ENCODE measurements at places on chromosomes 1 and 21. TPM values are rescaled to one million over a fixed set of nuclear protein-coding genes. Genes with fewer than 3 reads are reported as not detected.

The FCRL5 gene
- total RNA-seq: 0.61 TPM

The GNG12 gene
- total RNA-seq: 54.6 TPM

The OR2AK2 gene
- not detected for total RNA-seq

The CTXND2 gene
- not detected for total RNA-seq

The S100A7A gene
- total RNA-seq: not detected

The ESPN gene
- 12.2 TPM for total RNA-seq

The LAPTM5 gene
- total RNA-seq: 175 TPM

The CD101 gene
- total RNA-seq: 3.1 TPM

The KLHDC7A gene
- 5.6 TPM for total RNA-seq

- H3K4me3 ChIP-seq: no peak overlapping the region
- H3K27ac ChIP-seq: no peak overlapping the region
- no peaks in the 10 kb centered on the region for H3K36me3 ChIP-seq
Observed at GRCh38 chr1:235015291-235015985, 113.2 kb downstream of the TOMM20 start.

GRCh38 chr1:83769072-83769471, 229.9 kb downstream of the TTLL7 start:
- no peak overlapping the region for H3K4me3 ChIP-seq
- no peak overlapping the region for H3K27ac ChIP-seq
- no peaks in the 10 kb centered on the region for H3K36me3 ChIP-seq
- no peaks in the 10 kb centered on the region for H3K4me1 ChIP-seq
- no peaks in the 10 kb centered on the region for H3K27me3 ChIP-seq

DNA sequence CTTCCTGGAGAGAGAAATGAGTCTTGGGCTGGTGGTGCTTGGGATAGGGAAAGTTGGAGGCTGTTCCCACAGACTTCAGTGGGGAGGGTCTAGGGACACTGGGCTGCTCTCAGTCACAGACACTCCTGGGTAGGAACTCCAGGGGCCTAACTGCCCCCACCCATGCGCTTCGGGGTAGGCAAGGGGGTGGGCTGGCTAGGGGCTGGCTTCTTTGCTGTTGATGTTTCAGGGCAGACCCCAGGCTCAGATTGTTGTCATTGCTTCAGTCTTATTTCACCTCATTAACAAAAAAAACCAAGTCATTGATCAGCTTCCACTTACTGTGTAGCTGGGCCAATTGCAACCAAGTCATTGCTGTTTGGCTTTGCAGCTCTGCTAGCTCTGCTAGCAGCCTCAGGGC, 160.1 kb upstream of the CSF3R start:
- no peak for DNase-seq
- no peaks in the 10 kb centered on the region for H3K4me1 ChIP-seq
- no peaks in the 10 kb centered on the region for H3K27me3 ChIP-seq
- no peak overlapping the region for H3K27ac ChIP-seq

- peaks cover 7% of the 10 kb centered on the region for H3K4me1 ChIP-seq
- no peaks in the 10 kb centered on the region for H3K36me3 ChIP-seq
- H3K27me3 ChIP-seq: no peaks in the 10 kb centered on the region
- H3K4me3 ChIP-seq: no peak overlapping the region
- DNase-seq: no peak
- H3K27ac ChIP-seq: no peak overlapping the region
Observed at GRCh38 chr1:85448358-85448757, 16.6 kb downstream of the DDAH1 start.

GRCh38 chr1:240687820-240688219, 75.9 kb upstream of the GREM2 start:
- H3K4me1 ChIP-seq: no peaks in the 10 kb centered on the region
- no peak overlapping the region for H3K4me3 ChIP-seq
- DNase-seq: no peak

GRCh38 chr1:201888282-201889089, at the start of gene SHISA4:
TSS of gene SHISA4 (plus strand) at chr1:201888898. CDS start at chr1:201888995, 97 bp downstream.
- peaks cover 36% of the 10 kb centered on the region for H3K4me1 ChIP-seq
- H3K4me3 ChIP-seq: peak within 1 kb of the TSS; percentile 63
- no peaks in the 10 kb centered on the region for H3K27me3 ChIP-seq
- no peaks in the 10 kb centered on the region for H3K36me3 ChIP-seq

DNA sequence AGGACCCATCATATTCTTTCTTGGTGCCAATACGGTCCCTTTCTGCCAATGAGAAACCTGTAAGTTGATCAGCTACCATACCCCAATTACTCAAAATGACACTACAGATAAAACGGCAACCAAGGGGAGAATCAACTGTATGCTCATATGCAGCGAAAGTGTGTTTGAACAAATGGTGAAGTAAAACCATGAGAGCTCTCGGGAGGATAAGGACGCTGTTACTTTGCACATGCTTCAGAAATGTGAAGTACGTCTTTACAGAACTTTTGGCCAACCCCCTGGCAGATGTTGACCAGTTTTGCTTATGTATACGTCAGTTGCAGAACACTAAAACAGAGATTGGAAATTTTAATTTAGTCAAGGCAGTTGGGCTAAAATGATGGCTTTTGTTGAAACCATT, 79.6 kb downstream of the PROX1 start:
- H3K36me3 ChIP-seq: no peaks in the 10 kb centered on the region
- no peak overlapping the region for H3K4me3 ChIP-seq
- H3K27ac ChIP-seq: no peak overlapping the region
- no peak for DNase-seq

- no peaks in the 10 kb centered on the region for H3K27me3 ChIP-seq
- no peak overlapping the region for H3K4me3 ChIP-seq
- H3K4me1 ChIP-seq: peaks cover 45% of the 10 kb centered on the region
- no peaks in the 10 kb centered on the region for H3K36me3 ChIP-seq
Observed at GRCh38 chr1:42946120-42946898, 12.4 kb downstream of the SLC2A1 start.

GRCh38 chr1:100461222-100461621, 76.7 kb upstream of the GPR88 start:
- DNase-seq: no peak
- H3K4me1 ChIP-seq: peaks cover 8% of the 10 kb centered on the region
- no peaks in the 10 kb centered on the region for H3K36me3 ChIP-seq
- no peak overlapping the region for H3K4me3 ChIP-seq
- H3K27me3 ChIP-seq: no peaks in the 10 kb centered on the region
- no peak overlapping the region for H3K27ac ChIP-seq

DNA sequence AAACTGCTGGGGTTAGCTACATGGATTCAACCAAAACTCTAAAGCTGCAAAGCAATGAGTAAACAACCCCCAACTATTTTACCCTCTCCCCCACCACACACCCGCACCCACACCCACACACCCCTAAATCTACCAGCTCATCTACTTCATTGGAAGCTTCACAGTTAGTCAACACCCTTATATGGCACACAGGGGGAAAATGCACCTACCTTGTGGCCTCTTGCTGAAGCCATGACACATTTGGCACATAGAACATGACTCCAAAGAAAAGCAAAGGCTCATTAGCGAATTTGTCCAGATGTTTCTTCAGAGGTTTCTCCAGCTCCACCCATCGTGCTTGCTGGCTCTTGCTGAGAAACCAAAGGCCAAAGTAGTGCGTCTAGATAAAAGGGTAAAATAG, 99.8 kb downstream of the PTPN14 start:
- H3K27ac ChIP-seq: no peak overlapping the region
- no peaks in the 10 kb centered on the region for H3K4me1 ChIP-seq
- no peaks in the 10 kb centered on the region for H3K36me3 ChIP-seq
- DNase-seq: no peak

DNA sequence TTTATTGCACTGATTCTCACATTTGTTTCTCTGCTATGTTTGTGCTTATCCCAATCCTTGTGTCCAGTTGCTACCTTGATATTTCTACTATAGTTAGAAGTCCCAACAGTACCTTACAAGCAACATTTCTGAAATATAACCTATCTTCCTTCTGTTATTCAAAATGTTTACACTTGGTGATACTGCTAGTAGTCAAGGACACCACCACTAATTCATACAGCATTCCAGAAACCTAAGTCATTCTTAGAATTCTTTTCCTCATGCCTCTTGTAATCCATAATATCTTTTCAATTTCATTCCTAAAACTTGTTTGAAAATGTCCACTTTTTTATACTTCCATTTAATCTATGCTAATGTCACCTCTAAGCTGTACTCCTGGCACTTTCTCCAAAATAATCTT, 2132.1 kb downstream of the NCAM2 start:
- H3K4me1 ChIP-seq: no peaks in the 10 kb centered on the region
- H3K4me3 ChIP-seq: no peak overlapping the region
- no peak overlapping the region for H3K27ac ChIP-seq
- DNase-seq: no peak

- peak; percentile 74 for DNase-seq
- H3K4me1 ChIP-seq: peaks cover 57% of the 10 kb centered on the region
- H3K36me3 ChIP-seq: peaks cover 20% of the 10 kb centered on the region
- peak overlapping the region; percentile 1 for H3K4me3 ChIP-seq
- H3K27ac ChIP-seq: peak overlapping the region; percentile 85
Observed at GRCh38 chr1:208219659-208220282, 24.4 kb downstream of the PLXNA2 start.

GRCh38 chr1:4591926-4592325, 62.5 kb upstream of the AJAP1 start:
- H3K27ac ChIP-seq: no peak overlapping the region
- no peaks in the 10 kb centered on the region for H3K36me3 ChIP-seq
- no peaks in the 10 kb centered on the region for H3K4me1 ChIP-seq
- no peak overlapping the region for H3K4me3 ChIP-seq
- no peak for DNase-seq

DNA sequence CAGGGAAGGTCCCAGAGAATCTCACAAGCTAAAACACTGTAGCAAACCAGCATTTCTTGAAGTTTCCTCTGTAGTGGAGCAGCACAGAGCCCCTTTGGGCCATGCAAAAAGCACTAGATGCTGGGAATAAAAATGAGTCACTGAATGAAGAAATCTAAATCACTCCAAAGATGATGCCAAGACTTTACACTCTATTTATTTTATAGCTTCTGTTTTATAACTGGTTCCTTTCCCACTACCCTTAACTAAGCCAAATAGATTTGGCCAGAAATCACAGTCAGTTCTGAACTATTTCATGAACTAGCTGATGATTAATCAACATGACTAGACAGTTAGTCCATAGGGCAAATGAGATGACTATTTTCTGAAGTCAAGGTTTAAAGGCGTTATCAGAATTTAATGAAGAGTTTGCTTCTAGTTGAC, 89.5 kb downstream of the SCMH1 start:
- no peaks in the 10 kb centered on the region for H3K27me3 ChIP-seq
- DNase-seq: no peak
- H3K4me3 ChIP-seq: no peak overlapping the region
- H3K27ac ChIP-seq: no peak overlapping the region
- H3K36me3 ChIP-seq: no peaks in the 10 kb centered on the region
- H3K4me1 ChIP-seq: peaks cover 8% of the 10 kb centered on the region

GRCh38 chr1:39131940-39132339, 72.6 kb upstream of the MACF1 start:
- H3K4me3 ChIP-seq: no peak overlapping the region
- no peak for DNase-seq
- peaks cover 78% of the 10 kb centered on the region for H3K4me1 ChIP-seq
- H3K27me3 ChIP-seq: no peaks in the 10 kb centered on the region
- H3K27ac ChIP-seq: peak overlapping the region; percentile 81
- H3K36me3 ChIP-seq: no peaks in the 10 kb centered on the region

DNA sequence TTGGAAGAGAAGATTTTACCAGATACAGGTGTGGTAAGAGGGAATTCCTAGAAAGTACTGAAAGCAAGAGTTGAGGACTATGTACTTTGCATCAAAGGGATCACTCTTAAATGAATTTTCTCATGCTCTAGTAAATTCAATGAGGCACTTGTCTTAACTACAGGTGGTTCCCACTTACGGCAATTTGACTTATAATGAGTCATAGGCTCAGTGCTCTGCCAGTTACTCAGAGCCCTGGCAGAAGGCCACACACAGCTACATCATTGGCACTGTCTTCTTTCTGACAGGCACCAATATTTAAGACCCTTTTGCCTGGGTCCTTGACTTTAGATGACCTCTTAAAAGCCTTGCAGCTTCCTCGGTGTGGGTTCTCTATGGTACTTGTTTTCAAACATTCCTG, 15.9 kb upstream of the ADAMTS5 start:
- no peaks in the 10 kb centered on the region for H3K4me1 ChIP-seq
- H3K4me3 ChIP-seq: no peak overlapping the region
- no peak overlapping the region for H3K27ac ChIP-seq
- no peaks in the 10 kb centered on the region for H3K36me3 ChIP-seq
- no peak for DNase-seq
- H3K27me3 ChIP-seq: no peaks in the 10 kb centered on the region

DNA sequence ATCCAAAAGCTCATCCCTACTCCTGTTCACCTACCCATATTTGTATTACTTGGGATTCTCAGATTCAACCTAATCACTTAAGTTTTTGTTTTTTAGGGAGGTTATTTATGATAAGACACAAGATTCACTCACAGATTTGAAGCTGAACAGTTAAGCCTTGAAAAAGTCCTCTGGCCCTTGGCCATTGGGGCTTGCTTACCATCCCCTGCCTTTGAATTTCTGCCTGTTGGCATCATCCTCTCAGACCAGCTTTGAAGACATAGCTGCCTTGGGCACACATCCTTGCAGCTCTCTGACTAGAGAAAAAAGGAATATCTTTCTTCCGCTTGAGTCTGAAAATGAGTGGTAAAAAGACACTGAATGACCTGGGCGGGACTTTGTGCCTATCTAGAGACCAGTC, 41.8 kb upstream of the RALGPS2 start:
- no peak overlapping the region for H3K27ac ChIP-seq
- no peak for DNase-seq
- no peak overlapping the region for H3K4me3 ChIP-seq
- no peaks in the 10 kb centered on the region for H3K27me3 ChIP-seq
- no peaks in the 10 kb centered on the region for H3K4me1 ChIP-seq

DNA sequence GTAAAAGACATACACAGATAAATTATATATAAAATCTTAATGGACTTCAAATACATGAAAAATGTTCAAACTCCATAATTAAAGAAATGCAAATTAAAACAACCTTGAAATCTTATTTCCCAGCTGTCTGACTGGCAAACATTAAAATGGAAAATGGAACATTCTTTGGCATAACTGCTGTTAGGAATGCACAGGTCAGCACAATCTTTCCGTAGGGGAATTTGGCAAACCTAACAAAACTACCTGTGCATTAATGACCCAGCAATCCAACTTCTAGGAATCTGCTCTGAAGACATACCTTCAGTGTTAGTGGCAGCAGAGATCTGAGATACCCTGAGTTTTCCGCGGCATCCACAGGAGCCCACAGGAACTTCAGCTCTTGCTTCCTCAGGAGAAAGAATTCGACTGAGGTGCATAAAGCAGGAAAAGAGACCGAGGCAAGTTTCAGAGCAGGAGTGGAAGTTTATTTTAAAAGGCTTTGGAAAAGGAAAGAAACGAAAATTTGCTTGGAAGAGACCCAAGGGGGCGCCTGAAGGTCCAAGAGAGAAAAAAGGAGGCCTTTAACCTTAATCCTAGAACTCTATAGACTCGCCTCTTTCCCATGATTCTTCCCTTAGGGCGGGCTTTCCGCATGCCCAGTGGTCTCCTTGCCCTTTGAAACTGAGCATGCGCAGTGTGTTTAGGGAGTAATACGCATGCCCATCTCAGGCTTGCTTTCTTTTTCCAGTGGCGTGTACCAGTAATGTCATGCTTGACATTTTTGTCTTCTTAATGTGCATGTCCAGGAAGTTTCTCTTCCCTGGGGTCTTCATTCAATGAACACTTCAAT, 24.8 kb downstream of the LYPD8 start:
- H3K27ac ChIP-seq: no peak overlapping the region
- H3K36me3 ChIP-seq: no peaks in the 10 kb centered on the region
- no peak overlapping the region for H3K4me3 ChIP-seq
- DNase-seq: no peak
- H3K27me3 ChIP-seq: no peaks in the 10 kb centered on the region
